ENCODE measurements at places on chromosomes 2 and 18.

DNA sequence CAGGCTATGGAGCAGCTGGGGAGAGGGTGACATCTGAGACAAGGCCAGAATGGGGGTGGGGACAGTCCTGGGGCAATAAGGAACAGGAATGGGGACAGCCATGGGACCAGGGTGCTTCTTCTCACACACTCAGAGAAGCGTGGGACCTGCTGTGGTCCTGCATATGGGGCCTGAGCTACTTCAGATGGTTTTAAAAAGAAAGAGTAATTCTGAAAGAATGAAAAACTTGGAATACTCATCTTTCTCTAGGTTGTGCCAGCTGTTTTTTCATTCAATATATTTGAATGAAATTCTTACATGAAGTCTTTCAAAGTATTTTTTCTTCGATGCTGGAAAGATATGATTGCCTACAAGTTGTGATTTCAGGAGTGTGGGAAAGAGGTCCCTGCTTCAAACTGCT, 227.5 kb upstream of the APCDD1 start:
- H3K36me3 ChIP-seq = no peaks in the 10 kb centered on the region
- no peak for DNase-seq
- H3K27ac ChIP-seq = no peak overlapping the region
- H3K27me3 ChIP-seq = no peaks in the 10 kb centered on the region

DNA sequence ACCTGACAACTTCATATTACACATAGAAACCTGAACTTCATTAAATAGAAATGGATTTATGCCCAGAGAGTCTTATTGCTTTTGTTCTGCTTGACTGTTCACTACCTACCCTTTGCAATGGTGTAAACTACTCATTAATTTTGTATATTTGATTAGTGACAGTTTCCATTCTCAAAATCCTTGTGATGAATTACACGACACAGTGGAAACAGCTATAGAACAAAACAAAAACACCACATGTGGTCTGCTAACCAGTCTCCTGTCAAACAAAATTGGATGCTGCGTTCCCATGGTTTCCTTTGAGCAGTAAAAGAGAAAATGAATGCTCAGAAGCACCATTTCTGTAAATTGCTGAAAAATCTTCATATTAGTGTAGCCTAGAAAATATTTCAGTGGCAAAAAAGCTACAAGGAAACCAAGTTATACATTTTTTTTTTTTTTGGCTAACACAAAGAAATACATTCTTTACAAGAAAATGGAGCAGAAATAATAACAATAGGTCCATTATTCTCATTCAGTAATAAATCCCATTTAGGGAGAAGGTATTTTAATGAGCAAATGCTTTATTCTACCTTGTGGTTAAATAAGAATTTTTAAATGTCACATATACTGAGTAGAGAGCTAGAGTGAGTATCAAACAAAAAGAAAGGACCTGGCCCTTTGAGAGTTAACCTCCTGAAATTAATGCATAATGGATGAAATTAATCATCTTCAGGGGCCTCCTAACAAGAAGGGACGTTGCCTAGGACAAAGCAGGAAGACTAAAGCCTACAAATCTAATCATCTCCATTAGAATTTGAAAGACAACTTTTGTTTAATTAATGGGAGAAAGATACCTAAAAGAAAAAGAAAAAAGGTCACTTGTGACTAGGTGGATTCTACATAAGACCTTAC, 355.1 kb upstream of the ZC3H15 start:
- no peak overlapping the region for H3K27ac ChIP-seq
- H3K4me3 ChIP-seq = no peak overlapping the region
- H3K36me3 ChIP-seq = no peaks in the 10 kb centered on the region
- no peak for DNase-seq

GRCh38 chr2:11629851-11630250, 40.1 kb downstream of the NTSR2 start:
- no peak for DNase-seq
- H3K4me3 ChIP-seq = no peak overlapping the region
- no peaks in the 10 kb centered on the region for H3K27me3 ChIP-seq
- no peaks in the 10 kb centered on the region for H3K4me1 ChIP-seq
- H3K27ac ChIP-seq = no peak overlapping the region

DNA sequence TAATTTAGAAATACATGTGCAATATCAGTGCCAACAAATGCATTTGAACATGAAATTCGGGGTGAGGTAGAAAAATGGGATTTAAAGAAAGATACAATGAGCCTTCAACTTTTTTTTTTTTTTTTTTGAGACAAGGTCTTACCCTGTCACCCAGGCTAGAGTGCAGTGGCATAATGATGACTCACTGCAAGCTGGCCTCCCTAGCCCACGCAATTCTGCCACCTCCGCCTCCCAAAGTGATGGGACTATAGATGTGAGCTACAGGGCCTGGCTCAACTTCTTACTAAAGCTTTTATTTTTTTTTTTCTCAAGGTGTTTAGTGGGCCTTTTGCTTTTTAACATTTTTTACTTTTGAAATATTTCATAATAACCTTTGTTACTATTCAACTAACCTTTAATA, 365.6 kb downstream of the LRRTM4 start:
- no peaks in the 10 kb centered on the region for H3K27me3 ChIP-seq
- no peaks in the 10 kb centered on the region for H3K36me3 ChIP-seq
- no peak for DNase-seq
- H3K4me3 ChIP-seq = no peak overlapping the region
- H3K4me1 ChIP-seq = no peaks in the 10 kb centered on the region
- no peak overlapping the region for H3K27ac ChIP-seq

- H3K27ac ChIP-seq = no peak overlapping the region
- no peak for DNase-seq
- no peaks in the 10 kb centered on the region for H3K4me1 ChIP-seq
- H3K4me3 ChIP-seq = no peak overlapping the region
- H3K36me3 ChIP-seq = no peaks in the 10 kb centered on the region
- no peaks in the 10 kb centered on the region for H3K27me3 ChIP-seq
These were observed 243.4 kb upstream of the ID2 start for GRCh38 chr2:8438476-8438875.

DNA sequence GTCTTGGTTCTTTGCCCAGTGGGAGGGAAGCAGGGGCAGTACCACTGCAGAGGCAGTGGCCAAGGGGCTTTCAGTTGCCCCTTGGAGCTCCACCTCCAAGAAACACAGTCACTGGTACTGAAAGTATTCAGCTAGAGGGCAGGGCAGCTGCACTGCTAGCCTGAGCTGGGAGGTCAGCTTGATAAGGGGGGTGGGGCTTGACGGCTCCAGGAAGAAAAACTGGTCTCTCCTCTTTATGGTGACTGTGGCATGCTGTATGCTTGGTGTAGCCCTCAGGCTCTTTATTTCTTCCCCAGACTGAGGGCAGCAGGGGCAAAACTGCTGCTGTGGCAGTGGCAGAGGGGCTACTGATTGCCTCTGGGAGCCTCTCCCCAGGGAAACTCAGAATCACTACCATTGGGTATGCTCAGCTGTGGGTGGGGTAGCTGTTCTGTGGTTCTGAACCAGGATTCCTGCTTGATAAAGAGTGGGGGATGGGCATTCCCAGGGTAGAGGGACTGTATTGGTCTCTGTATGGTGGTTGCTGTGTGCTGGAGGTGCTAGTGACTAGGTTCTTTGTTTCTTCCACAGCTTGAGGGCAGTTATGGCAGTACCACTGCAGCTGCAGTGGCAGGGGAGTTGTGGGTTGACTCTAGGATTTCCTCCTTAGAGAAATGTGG, 134.6 kb upstream of the SCN7A start:
- no peak overlapping the region for H3K4me3 ChIP-seq
- no peaks in the 10 kb centered on the region for H3K27me3 ChIP-seq
- no peaks in the 10 kb centered on the region for H3K36me3 ChIP-seq
- H3K27ac ChIP-seq = no peak overlapping the region
- H3K4me1 ChIP-seq = no peaks in the 10 kb centered on the region
- no peak for DNase-seq

- H3K4me3 ChIP-seq = no peak overlapping the region
- no peak overlapping the region for H3K27ac ChIP-seq
- H3K27me3 ChIP-seq = no peaks in the 10 kb centered on the region
- DNase-seq = no peak
- no peaks in the 10 kb centered on the region for H3K36me3 ChIP-seq
- no peaks in the 10 kb centered on the region for H3K4me1 ChIP-seq
These were observed 26.3 kb upstream of the POMC start for GRCh38 chr2:25194576-25195122.

GRCh38 chr2:140892436-140892835, 1238.4 kb downstream of the LRP1B start:
- DNase-seq = no peak
- H3K4me3 ChIP-seq = no peak overlapping the region
- H3K27me3 ChIP-seq = no peaks in the 10 kb centered on the region
- H3K27ac ChIP-seq = no peak overlapping the region
- no peaks in the 10 kb centered on the region for H3K4me1 ChIP-seq

DNA sequence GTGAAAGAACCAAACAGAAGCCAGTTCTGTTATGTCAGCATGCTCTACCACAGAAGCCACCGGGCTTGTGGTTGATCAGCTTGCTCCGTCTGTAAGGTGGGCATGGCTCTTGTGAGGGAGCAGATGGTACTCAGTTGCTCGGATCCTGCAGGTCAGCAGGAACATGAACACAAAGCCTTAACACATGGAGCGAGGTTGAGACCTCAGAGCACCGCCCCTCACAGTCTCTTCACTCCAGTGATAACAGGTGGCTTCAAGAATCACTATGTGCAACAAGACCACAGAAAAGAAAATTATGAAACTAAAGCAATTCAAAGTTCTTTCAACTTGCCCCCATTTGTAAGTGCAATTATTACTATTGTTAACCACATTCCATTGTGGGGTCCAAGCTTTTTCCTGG, 72.1 kb downstream of the OSBPL6 start:
- no peak overlapping the region for H3K4me3 ChIP-seq
- H3K27ac ChIP-seq = no peak overlapping the region
- no peaks in the 10 kb centered on the region for H3K4me1 ChIP-seq
- no peak for DNase-seq

DNA sequence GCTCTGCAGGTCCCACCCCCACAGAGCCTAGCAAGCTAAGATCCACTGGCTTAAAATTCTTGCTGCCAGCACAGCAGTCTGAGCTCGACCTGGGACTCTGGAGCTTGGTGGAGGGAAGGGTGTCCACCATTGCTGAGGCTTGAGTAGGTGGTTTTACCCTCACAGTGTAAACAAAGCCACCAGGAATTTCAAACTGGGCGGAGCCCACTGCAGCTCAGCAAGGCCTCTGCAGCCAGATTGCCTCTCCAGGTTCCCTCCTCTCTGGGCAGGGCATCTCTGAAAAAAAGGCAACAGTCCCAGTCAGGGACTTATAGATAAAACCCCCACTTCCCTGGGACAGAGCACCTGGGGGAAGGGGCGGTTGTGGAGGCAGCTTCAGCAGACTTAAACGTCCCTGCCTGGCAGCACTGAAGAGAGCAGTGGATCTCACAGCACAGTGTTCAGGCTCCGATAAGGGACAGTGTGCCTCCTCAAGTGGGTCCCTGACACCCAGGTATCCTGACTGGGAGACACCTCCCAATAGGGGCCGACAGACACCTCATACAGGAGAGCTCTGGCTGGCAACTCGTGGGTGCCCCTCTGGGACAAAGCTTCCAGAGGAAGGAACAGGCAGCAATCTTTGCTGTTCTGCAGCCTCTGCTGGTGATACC, 20.0 kb upstream of the NEMP2 start:
- no peaks in the 10 kb centered on the region for H3K36me3 ChIP-seq
- no peak overlapping the region for H3K4me3 ChIP-seq
- no peak overlapping the region for H3K27ac ChIP-seq
- no peak for DNase-seq

DNA sequence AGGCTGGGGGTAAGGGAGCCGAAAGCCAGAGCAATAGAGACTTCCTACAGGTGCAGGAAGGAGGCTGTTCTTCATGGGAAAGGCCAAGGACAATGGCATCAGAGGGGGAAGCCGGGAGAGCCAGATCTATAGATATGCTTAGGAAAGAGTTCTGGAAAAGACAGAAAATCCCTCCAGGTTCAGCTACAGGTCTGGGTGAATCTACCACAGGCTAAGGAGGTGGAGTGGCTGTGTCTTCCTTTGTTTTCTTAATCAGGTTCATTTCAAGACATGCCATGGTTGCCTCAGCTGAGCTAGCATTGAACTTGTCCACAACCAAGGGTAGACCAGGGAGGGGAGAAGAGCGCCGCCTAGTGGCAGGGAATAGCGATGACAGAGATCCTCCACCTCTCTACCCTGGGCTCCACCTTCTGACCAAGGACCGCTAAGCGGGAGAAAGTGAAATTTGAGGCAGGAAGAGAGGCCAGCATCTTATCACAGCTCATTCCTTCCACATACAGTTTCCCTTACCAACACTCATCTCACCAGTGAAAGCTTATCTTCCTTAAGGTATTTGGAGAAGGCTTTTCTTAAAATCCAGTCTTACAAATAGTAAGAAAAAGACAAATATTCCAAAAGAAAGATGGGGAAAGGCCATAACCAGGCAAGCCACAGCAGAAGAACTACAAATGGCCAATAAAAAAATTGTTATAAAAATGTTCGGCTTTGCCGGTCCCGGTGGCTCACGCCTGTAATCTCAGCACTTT, 74.2 kb downstream of the VIT start:
- peak; percentile 36 for DNase-seq
- no peaks in the 10 kb centered on the region for H3K4me1 ChIP-seq
- no peaks in the 10 kb centered on the region for H3K27me3 ChIP-seq
- H3K27ac ChIP-seq = no peak overlapping the region

- no peaks in the 10 kb centered on the region for H3K27me3 ChIP-seq
- H3K27ac ChIP-seq = no peak overlapping the region
- H3K4me3 ChIP-seq = no peak overlapping the region
- H3K36me3 ChIP-seq = no peaks in the 10 kb centered on the region
These were observed 64.1 kb downstream of the DTNA start for GRCh38 chr18:34773961-34774766.

DNA sequence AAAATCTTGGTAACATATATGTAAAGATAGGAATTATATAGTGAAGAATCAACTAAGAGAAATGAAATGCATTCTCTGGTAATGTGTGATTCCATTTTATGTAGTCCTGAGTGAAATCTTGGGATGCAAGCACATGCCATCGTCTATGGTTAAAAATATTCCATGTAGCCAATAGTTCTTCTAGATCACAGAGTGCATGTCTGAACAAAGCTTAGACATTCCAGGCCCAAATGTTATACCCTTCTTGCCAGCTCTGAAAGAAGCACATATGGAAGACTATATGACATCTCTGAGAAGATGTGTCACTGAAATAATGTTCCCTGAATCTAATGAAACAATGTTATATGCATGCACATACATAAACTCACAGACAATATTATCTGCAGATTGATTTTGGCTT, 92.3 kb upstream of the TFPI start:
- no peaks in the 10 kb centered on the region for H3K27me3 ChIP-seq
- H3K4me1 ChIP-seq = no peaks in the 10 kb centered on the region
- H3K27ac ChIP-seq = no peak overlapping the region
- H3K36me3 ChIP-seq = no peaks in the 10 kb centered on the region

GRCh38 chr2:109473616-109474318, 140.0 kb downstream of the SEPTIN10 start:
- no peaks in the 10 kb centered on the region for H3K4me1 ChIP-seq
- no peak overlapping the region for H3K27ac ChIP-seq
- H3K36me3 ChIP-seq = no peaks in the 10 kb centered on the region
- no peak for DNase-seq

- no peaks in the 10 kb centered on the region for H3K36me3 ChIP-seq
- no peak for DNase-seq
- peaks cover 4% of the 10 kb centered on the region for H3K4me1 ChIP-seq
- H3K27ac ChIP-seq = peak overlapping the region; percentile 31
- H3K27me3 ChIP-seq = no peaks in the 10 kb centered on the region
- no peak overlapping the region for H3K4me3 ChIP-seq
These were observed 64.8 kb upstream of the CYTIP start for GRCh38 chr2:157508676-157509075.

- H3K4me1 ChIP-seq = no peaks in the 10 kb centered on the region
- no peak overlapping the region for H3K27ac ChIP-seq
- no peak overlapping the region for H3K4me3 ChIP-seq
These were observed 101.7 kb upstream of the FN1 start for GRCh38 chr2:215537611-215538010.

- H3K4me1 ChIP-seq = no peaks in the 10 kb centered on the region
- no peak overlapping the region for H3K4me3 ChIP-seq
- no peak overlapping the region for H3K27ac ChIP-seq
- DNase-seq = no peak
- no peaks in the 10 kb centered on the region for H3K27me3 ChIP-seq
These were observed 15.1 kb upstream of the WDR33 start for GRCh38 chr2:127826047-127826446.

Data from colonic mucosa (tissue), 4 donors.